ENCODE measurements at places on chromosomes 13 and 19.

- no peak for DNase-seq
Measured at GRCh38 chr19:46555628-46556280, 45.4 kb upstream of the CALM3 start.

GRCh38 chr13:106350208-106350607 is 185.3 kb downstream of the EFNB2 start:
- DNase-seq, result no peak

DNA sequence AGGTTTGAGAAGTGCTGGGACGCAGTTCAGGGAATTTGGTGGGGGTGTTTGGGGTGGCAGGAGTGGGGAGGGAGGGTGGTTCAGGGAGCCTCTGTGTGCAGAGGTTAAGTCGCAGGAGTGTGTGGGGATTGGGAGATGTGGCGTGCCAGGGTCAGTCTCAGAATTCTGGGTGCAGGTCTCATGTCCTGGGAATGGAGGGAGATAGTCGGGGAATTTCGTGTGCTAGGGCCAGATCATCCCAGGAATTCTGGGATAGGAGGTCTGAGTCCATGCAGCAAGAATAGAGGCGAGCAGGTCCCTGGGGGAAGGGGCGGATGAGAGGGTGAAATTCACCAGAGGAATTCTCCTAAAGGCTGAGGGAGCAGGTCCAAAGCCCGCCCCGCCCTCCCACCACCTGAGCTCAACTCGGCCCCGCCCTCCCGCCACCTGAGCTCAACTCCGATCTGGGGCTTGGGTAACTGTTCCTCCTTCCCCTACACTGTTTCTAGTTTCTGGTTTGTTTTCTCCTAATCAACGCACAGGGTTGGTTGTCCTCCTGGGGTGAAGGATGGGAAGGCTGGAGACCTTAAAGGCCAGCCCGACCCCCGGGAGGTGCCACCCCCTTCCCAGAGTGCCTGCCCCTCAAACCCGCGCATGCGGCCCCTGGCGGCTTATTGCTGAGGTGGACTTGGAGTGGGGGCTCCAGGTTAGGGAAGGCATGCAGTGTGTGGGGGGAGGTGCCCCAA is 15.2 kb downstream of the KCNC3 start:
- no peak for DNase-seq

DNA sequence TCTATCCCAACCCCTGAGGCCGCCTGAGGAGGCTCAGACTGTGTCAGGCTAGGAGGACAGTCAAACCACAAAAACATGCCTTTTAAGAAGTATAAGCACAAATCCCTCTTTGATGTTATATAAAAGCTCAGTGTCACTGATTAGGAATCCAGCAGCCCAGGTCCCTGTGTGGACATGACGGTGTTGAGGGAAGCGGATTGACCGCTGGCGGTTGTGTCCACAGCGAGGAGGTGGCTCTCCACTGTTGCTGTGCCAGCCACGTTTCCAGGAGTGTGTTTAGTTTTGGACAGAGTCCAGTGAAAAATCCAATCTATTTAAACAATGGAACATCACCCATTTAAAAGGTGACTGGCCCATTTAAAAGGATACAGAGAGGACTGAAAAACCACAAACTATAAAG is 7.5 kb upstream of the GJA3 start:
- DNase-seq, result no peak

GRCh38 chr13:27112006-27112405 is 59.6 kb downstream of the USP12 start:
- DNase-seq, result no peak

DNA sequence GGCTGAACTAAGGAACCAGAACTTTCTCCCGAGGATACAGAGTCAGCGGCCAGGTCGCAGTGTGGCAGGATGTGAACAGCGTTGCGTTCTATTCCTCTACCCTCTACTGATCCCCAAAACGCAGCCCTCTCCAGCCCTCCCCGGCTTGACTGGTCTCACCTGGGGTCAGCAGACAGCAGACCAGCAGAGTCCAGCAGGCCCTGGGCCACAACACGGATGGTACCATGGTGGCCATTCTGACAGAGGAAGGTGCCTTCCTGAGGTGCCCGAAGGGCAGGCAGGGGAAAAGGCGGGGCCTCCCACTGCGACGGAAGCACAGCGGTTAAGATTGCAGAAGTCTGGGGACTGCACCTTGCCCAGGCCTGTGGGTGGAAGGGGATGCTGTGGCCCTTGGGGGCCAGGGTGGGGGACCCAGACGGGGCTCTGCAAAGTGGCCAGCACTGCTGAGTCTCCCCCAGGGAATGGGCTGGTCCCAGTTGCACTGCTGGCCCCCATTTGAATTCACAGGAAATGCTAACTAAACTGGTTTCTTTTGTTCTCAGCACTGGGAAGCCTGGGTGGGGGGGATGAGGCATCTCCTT is at the start of gene ICAM3:
Gene ICAM3, minus strand, starts transcription at position 245 of the 581 bp plus-strand sequence. Its CDS starts 10 bp downstream, at position 235.
- no peak for DNase-seq

- no peak for DNase-seq
Measured at GRCh38 chr19:39497996-39498797, 550 bp upstream of the DLL3 start.

GRCh38 chr13:25652764-25653163 is 281.0 kb downstream of the ATP8A2 start:
- DNase-seq, result no peak

GRCh38 chr19:48102870-48103751 is 7.5 kb downstream of the PLA2G4C start:
- DNase-seq, result no peak

GRCh38 chr19:56091066-56091490 is 30.0 kb downstream of the ZNF787 start:
- no peak for DNase-seq

DNA sequence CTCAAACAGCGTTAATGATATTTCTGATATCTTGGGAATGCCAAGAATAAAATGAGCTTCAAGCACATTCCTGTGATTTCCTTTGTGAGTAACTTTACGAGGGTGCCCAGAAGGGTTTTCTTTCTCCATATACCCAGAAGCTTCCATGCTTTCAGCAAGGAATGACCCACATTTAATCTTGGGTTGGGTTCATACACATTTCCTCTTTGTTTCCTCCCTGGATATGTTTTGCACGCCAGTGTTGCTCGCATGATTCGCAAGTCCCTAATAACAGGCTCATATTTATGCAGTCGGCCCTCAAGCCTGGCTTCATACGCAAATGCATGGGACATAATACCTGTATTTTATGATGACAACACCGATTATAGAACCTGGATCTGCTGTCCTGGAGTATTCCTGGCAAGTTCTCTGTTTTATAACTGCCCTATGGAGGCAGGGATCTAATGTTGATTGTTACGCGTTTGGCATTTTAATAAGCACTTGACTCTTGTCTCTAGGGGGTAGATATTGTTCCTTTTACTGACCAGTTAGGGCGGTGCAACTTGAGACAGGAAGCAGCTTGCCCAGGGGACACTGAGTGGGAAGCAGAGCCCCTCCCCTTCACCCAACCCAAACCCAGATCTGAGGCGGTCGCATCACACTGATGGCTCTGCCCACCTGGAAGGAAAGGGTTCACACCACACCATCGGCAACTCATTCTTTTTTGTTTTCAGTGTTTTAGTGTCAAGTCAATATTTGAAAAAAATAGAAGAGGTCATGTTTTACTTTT is 220.4 kb upstream of the SOX1 start:
- no peak for DNase-seq

- no peak for DNase-seq
Measured at GRCh38 chr13:26707122-26708006, 53.2 kb downstream of the GPR12 start.

GRCh38 chr13:111966933-111967332 is 100.0 kb upstream of the SOX1 start:
- DNase-seq, result no peak

DNA sequence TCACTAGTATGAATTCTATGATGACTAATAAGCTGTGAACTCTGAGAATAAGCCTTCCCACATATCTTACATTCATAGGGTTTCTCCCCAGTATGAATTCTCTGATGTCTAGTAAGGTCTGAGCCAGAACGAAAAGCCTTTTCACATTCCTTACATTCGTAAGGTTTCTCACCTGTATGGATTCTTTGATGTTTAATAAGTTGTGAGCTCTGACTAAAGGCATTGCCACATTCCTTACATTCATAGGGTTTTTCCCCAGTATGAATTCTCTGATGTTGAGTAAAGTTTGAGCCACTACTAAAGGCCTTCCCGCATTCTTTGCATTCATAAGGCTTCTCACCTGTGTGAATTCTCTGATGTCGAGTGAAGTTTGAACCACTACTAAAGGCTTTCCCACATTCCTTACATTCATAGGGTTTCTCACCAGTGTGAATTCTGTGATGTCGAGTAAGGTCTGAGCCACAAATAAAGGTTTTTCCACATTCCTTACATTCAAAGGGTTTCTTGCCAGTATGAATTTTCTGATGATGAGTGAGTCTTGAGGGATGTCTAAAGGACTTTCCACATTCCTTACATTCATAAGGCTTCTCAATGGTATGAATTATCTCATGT is 30.7 kb upstream of the ZFP82 start:
- DNase-seq, result no peak

- no peak for DNase-seq
Measured at GRCh38 chr19:16036397-16036925, 39.8 kb upstream of the TPM4 start.

- DNase-seq, result no peak
Measured at GRCh38 chr19:1468821-1469254, 10.2 kb downstream of the C19orf25 start.
